AML-193 (cell line): ENCODE measurements at places on chromosomes 4 and X.

DNA sequence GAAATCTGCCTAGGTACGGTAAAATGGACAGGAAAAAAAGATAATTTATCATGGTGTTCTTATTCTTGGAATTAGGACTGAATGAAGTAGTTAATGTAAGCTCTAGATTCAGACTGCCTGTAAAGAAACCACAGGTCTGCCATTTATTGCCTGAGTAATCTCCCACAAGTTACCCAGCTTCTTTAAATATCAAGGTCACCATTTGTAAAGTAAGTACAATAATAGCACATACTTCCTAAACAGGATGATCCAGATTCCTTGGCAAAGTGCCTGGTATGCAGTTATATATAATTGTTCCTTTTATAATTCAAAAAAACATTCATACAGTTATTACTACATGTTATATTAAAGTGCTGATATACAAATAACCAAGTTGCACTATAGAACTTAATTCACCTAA lies 368.6 kb downstream of the HNRNPD start:
- no peak for DNase-seq

DNA sequence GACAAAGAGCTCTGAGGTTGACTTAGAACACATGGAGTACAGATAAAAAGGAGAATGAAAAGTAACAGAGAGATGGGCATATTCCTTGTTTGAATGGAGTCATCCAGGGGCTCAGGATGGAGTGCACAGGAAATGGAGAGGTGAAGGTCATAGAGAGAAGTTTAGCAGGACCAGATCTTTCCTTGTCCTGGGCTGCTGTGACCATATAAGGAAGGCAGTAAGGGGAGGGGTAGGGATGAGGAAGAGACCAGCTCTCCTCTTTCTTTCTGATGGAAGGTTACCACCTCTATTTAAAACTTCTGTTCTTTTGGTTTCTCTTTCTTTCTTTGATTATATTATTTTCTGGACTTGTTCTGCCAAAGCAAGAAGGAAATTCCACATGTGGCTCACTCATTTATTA lies 27.0 kb downstream of the AR start:
- DNase-seq: no peak

DNA sequence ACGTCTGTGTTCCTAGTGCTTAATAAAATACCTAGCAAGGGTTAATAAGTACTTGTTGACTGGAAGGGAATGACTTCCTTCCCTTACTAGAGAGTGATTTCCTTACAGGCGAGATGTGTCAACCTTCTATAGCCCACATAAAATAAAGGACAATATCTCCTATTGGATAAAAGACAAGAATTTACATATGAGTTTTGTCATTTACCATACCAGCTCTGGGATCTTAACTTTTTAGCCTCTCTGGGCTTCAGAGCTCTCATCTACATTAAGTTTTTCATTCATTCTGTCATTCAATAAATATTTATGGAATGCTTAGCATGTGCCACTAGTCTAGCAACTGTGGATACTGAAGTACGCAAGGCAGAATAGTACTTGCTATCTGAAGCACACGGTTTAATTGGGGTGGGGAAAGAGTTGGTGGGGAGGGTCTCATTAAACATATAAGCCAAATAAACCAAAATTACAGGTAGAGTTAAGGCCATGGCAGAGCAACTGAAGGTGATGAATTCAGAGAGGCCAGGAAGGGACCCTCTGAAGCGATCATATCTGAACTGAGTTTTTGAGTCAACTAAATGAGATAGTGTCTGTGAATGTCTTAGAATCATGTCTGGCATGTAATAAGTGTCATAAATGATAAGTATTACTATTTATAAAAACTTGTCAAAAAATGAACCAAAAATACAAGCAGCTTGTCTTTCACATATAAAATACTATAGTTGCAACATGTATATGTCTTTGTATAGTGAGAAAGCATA lies 91.6 kb upstream of the BMP2K start:
- DNase-seq: no peak

GRCh38 chr4:81648576-81649275 lies 177.0 kb upstream of the RASGEF1B start:
- DNase-seq: no peak

DNA sequence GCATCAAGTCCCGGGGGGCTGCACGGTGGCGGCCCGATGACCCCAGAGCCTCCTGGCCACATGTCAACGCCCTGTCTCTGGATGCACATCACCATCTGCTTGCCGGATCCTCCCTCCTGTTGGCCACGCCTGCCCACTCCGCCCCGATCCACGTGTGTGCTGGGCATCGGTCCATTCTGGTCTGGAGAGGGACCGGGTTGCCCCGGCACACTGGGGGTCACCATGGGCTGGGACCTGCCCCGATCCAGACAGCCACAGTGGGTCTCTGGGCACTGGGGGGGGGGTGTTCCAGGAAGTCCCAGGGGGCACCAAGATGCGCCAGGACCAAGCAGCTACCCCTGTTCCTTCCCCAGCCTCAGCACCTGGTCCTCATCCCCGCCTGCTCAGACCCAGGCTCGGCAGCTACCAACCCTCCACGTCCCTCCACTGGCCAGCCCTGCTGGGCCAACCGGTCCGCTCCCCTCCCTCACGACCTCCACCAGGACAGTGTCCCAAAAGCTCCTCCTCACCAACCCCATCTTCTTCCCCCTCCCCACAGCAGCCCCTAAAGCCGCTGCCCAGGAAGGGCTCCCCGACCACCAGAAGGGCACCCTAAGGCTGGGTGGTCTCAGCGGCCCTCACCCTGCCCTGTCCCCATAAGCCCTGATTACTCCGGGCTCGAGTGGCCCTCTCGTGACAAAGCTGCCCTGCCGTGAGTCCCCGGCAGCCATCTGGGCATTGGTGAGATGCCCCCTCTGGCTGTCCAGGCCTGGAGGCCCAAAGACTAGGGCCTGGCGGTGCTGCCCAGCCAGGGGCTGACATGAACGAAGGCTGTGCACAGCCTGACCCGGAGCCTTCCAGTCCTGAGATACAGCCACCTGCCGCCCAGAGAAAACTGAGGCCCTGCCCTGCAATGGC lies 4.6 kb downstream of the CTBP1 start:
- no peak for DNase-seq

DNA sequence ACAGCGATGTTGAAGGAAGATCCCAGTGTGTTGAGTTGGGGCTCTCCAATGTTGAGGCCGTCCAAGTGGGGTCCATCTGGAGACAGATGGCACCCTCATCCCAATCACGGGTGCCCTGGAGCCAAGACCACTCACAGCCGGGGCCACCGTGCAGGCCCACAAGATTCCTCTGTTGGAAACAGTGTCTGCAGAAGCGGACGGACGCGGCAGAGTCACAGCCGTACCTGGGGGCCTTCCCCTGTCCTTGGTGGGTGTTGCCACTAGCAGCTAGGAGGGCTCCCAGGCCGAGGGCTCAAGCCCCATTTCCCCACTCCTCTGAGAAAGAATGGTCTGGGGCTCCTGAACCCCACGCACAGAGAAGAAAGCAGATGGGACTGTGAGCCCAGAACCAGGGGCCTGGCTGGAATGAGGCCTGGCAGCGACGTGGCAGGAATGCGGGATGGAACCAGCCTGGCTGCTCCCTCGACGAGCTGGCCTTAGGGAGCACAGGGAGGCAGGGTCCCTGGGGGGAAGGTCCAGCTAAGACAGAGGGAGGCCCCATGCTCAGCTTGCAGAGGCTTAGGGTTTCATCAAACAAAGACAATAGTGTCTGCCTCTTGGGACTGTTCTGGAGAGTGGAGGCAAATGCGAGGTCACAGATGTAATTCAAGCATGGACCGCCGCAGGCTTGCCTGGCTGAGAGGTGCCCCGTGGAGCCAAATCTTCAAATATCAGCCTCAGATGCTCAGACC lies 228.9 kb downstream of the AFAP1 start:
- DNase-seq: no peak

- DNase-seq: no peak
Observed at GRCh38 chr4:41752081-41752836, 3.7 kb upstream of the PHOX2B start.

GRCh38 chrX:14501327-14501726 lies 28.0 kb upstream of the GLRA2 start:
- no peak for DNase-seq

GRCh38 chr4:67131224-67131623 lies 414.1 kb downstream of the CENPC start:
- DNase-seq: no peak

DNA sequence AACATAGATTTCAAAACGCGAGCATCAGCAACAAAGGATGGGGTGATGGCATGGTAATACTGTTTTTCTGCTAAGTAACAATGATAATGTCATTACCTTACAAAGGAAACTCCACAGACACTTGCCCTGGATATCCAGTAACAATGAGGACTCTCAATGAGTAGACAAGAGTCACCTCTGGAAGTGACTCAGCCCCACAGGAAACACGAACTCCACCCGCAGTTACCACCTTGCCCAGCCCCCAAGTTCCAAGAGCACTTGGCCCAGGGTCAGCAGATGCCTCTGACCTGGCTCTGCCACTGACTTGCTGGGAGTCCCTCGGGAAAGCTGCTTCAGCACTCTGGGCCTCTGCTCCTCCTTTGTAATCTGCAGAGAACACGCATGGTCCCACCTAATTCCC lies 110.3 kb upstream of the MAP3K15 start:
- DNase-seq: no peak

- DNase-seq: no peak
Observed at GRCh38 chr4:7299908-7300710, 107.8 kb downstream of the SORCS2 start.

GRCh38 chr4:90128961-90129495 lies 1.8 kb downstream of the CCSER1 start:
- DNase-seq: no peak

DNA sequence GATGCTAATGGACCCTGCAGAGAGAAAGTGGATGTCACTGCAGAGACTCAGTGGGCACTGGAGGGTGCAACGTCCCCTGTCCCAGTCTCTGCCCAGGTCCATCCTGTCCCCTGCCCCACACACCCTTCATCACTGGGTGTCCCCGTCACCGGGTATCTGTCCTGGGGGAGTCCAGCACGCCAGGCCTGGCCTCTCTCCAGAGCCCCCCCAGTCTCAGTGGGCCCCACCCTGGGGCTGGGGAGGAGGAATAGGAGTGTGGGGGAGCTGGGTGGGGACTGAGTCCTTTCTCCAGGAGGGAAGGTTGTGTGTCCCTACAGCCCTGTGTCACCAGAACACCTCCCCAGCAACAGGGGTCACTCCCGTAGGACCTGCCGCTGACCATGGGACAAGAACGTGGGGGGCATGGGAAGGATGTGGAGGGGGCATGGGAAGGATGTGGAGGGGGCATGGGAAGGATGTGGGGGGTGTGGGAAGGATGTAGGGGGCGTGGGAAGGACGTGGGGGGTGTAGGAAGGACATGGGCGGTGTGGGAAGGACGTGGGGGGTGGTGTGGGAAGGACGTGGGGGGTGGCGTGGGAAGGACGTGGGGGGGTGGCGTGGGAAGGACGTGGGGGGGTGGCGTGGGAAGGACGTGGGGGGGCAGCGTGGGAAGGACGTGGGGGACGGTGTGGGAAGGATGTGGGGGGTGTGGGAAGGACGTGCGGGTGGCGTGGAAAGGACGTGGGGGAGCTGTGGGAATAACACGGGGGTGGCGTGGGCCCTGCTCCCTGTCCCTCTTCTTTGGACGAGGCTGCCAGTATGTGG lies 21.0 kb upstream of the SPON2 start:
- DNase-seq: no peak

GRCh38 chr4:25950461-25951389 lies 36.7 kb downstream of the SMIM20 start:
- DNase-seq: no peak

- no peak for DNase-seq
Observed at GRCh38 chrX:24298191-24298590, 15.7 kb downstream of the SUPT20HL2 start.

- no peak for DNase-seq
Observed at GRCh38 chrX:41799661-41800060, 75.7 kb downstream of the GPR82 start.

DNA sequence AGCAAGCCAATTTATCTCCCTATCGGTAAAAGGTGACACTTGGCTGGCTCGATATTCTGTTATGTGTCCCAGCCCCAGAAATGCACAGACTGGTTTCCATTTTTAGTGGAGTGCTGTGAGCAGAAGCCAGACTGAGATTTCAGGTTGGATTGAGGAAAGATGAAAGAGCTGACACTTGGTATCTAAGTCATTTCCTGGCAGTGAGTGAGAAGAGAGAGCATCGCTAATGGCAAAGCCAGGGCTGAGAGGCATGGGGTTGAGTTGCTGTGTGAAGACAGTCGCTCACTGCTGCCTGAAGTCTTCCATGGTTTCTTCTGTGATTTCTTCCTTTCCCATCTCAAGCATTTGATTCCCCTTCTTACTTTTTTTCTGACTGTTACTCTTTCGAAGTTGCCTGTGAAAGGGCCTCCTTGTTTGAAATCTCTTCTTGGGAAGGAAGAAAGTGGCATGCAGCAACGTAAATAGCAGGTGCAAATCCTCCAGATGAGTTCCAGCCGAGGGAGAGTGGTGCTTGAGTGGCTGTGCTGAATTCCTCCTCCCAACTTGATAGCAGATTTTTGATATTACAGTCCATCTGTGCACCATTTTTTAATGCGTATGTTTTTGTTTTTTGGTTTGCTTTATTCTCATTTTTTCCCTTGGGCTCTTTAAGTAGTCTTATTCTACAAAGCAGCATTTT lies 109.2 kb upstream of the LIMCH1 start:
- no peak for DNase-seq

GRCh38 chrX:18210470-18210869 lies 10.2 kb downstream of the BEND2 start:
- no peak for DNase-seq

- no peak for DNase-seq
Observed at GRCh38 chr4:82733636-82734035, 65.0 kb downstream of the SCD5 start.

- DNase-seq: peak; percentile 23
Observed at GRCh38 chr4:112938461-112939058, 110.9 kb upstream of the ANK2 start.
